ENCODE measurements at places on chromosomes 5 and 9. TPM values are rescaled to one million over a fixed set of nuclear protein-coding genes. Genes with fewer than 3 reads are reported as not detected.

SLC6A19 gene
- not detected for total RNA-seq

DDX4 gene
- not detected for total RNA-seq

DNA sequence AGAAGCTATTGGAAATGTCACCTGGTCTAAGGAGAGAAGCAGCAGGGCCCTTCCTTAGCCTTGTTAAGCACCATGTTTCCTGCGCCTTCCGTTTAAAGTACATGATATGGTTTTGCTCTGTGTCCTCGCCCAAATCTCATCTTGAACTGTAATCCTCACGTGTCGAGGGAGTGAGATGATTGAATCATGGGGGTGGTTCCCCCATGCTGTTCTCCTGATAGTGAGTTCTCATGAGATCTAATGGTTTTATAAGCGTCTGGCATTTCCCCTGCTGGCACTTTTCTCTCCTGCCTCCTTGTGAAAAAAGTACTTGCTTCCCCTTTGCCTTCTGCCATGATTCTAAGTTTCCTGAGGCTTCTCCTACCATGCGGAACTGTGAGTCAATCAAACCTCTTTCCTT lies 49.7 kb downstream of the PRDM6 start:
- no peak for DNase-seq

GRCh38 chr5:168987543-168988300 lies 313.2 kb downstream of the SLIT3 start:
- DNase-seq, result peak; percentile 51

- DNase-seq, result no peak
Measured at GRCh38 chr9:96150324-96151227, 151.4 kb downstream of the HSD17B3 start.
